ENCODE measurements at places on chromosomes 3 and 15.

DNA sequence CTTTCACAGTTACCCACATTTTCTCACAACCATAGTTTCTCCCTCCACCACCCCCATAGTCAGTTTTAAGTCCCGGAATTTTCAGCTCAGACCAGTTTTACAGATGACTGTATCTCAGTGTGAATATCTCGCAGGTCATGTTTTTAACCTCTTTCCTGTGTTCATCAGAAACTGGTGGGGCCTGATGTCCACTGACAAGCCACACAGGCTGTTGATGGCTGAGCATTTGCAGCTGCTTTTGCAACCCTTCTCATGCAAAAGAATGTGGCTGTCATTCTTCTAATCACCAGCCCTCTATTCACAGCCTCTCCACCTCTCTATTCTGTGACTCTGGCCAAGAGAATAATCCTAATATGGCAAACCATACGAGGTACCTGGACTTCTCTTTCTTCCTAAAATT is 8.5 kb downstream of the GYG1 start:
- no peak for DNase-seq

- no peak for DNase-seq
Measured at GRCh38 chr3:135806317-135806716, 159.2 kb upstream of the PPP2R3A start.

DNA sequence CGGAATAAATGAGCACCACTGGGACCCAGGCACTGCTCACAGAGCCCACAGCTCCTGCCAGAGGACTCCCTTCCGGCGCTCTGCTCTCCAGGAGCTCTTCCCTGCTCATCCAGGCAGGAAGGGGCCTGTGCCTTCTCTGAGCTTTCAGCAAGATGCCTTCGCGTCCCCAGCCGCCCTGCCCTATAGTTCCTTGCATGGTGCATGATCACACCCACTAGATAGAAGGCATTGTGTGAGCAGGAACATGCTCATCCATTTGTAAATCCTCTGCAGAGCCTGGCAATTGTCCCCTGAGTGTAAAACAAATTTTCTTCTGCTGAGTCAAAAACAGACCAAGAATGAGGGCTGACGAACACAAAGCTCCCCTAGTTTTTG is 181.6 kb downstream of the MEGF11 start:
- DNase-seq, result no peak

- peak; percentile 24 for DNase-seq
Measured at GRCh38 chr3:108818404-108818803, 4.2 kb upstream of the TRAT1 start.

DNA sequence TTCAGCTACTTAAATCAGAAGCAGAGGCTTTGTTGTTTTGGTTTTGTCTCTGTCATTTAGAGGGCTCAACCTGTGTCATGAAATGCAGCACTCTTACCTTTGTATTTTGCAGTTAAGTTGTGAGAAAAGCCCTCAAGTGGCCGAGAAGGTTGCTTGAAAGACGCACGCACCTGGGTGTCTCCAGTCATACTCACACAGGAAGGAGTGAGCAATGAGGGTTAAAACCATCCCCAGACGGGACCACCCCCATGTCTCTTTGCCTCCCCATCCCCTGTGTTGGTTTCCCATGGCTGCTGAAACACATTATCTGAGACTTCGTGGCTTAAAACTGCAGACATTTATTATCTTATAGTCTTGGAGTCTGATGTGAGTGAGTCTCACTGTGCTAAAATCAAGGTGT is 376.1 kb upstream of the CFAP20DC start:
- peak; percentile 4 for DNase-seq

DNA sequence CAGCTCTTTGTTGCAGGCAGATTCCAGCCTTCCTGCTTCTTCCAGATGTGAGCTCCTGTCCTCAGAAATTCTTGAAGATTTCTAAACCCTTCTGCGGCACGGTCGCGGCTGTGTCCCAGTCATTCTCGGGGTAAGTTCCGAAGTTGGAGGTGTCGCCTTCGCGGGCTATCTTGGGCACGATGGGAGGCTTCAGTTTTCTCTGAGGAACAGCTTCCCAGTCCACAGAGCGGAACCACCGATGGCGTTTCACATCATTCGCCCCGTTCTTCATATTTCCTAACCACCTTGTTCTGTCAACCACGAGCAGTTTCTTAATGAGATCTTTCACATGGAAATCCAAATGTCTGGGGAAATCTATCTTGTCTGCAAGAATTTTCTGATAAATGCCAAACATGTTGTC is 24.7 kb upstream of the CERS3 start:
- DNase-seq, result no peak

DNA sequence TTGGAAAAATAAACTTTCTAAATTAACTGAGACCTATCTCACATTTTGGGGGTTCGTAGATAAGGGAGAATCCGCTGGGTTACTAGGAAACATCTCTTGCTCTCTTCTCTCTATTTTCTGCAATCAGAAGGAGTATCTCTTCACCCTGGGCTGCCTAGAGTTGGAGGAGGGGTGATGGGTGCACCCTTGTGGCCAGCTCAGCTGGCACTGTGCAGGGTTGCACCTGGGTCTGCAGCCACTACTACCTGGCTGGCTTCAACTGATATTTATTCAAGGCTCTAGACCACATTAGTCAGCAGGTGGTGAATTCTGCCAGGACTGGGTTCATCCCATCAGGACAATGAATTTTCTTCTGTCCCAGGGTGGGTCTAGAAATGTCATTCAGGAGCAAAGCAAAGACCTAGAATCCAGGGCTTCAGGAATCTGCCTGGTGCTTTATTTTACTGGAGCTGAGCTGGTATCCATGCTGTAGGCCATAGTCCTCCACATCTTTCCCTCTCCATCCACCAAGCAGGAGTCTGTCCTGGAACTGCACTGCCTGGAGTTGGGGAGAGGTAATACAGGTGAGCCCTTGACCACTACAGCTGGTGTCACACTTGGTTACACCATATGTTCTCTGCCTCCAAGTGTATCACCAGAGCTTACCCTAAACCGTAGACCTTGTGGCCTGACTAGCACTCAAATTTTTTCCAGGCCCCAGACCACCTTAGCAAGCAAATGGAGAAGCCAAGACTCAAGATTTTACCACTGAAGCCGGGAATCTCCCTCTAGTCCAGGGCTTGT is 14.0 kb downstream of the OR5K4 start:
- DNase-seq, result no peak

DNA sequence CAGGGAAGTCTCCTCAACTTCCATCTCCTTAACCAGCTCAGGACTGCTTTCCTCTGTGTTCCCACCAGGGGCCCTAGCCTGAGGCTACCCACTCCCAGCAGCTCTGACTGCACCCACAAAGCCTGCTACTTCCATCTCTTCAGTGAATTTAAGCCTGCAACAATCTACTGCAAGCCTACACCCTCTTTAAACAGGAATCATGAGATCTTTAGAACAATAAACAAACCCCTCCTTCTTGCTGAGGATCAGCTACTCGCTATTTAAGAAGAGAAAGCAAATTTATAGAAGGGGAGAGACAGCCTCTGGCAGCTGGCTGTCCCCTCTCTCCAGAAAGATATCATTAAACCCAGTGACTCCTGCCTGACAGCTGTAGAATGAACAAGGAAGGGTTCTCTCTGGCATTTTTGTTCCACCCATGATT is 51.9 kb downstream of the ARHGAP31 start:
- no peak for DNase-seq

DNA sequence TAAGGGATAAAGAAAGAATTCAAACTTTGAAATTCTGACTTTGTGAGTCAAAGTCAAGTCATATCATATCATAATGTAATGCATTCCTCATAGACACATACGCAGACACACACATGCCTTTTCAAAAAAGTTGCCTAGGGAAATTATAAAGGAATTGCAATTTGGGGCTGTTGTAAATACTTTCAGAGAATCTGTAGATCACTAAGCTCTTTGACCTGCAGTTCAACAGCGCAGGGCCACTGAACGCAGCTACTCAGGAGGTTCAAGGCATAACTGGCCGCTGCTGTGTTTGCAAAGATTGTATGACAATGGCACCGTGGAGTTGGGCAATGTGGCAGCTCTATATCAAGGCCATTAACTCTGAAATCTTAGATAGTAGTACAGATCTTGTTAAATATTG is 188.4 kb upstream of the THRB start:
- no peak for DNase-seq
